NCI-H460 (cell line): ENCODE measurements at places on chromosomes 2 and 18. TPM values are rescaled to one million over a fixed set of nuclear protein-coding genes. Genes with fewer than 3 reads are reported as not detected.

- no peak for DNase-seq
Observed at GRCh38 chr2:46886268-46887027, 29.2 kb downstream of the MCFD2 start.

GRCh38 chr18:50306944-50307343 is 19.5 kb upstream of the CXXC1 start:
- no peak for DNase-seq

DNA sequence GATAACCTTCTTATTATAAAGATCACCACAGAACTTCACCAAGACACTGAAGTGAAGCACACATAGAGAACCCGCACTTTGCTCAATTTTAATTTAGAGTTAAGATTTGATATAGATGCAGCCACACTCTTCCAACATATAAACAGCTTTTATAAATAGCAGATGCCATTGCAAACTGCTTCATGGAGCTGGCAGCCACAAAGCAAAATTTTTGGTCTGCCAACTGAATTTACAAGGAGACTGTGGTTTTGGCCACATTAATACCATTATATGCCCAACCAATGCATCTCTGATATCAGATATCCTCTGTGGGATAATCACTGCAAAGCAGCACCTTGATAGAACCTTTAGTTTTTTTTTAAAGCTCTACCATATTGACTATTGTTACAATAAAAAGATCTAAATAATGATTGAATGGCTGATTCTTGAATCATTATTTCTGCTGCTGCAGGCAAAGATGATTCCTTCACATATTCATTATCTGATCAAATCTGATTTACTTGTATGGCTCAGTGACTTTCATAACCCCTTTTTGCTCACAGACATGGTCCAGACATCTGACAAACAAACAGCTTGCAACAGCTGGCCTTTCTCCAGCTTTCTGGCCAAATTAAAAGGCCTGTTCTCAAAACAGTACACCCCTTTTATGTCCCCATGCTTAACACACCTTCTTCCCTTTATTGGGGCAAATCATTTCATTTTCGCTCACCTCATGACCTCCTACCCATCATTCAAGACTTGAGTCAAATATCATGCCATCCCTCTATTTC is 88.4 kb downstream of the METTL4 start:
- DNase-seq, result no peak

DNA sequence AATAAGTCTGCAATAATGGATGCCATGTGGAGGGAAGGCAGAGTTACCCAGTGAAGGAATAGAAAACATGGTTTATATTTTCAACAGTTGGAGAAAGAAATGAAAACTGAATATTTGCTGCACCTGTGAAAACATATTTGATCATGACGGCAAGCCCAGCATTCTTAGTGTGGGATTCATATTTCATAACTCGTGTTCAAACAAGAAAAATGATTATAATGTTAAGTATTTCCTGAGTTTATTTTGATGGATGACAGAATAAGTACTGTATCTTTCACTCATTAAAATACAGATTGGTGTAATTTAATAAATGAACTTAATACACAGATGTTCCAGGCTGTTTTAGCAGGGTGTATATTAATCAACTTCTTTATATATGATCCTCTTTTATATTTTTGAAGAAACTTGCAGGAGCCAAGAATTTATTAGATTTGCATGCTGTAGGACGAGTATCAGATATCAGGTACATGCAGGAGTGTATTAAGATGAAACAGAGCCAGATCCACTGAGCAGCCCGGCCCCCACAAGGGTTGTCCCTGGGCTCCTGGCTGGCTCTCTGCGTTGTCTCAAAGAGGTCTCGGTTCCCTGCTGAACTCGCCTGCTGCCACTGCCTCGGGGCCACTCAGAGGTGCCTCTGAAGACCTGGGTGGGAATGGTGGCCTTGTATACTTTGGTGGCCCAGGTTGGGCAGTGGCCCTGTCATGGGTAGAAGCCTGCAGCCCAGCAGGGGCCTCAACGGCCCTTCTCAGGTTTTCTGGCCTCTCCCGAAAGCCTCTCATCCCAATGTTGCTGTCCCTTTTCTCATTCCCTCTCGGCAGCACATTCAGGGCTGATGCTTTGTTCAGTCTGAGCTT is 95.0 kb upstream of the LDAH start:
- DNase-seq, result no peak

- DNase-seq, result no peak
Observed at GRCh38 chr2:234025466-234025865, 25.0 kb upstream of the SPP2 start.

DNA sequence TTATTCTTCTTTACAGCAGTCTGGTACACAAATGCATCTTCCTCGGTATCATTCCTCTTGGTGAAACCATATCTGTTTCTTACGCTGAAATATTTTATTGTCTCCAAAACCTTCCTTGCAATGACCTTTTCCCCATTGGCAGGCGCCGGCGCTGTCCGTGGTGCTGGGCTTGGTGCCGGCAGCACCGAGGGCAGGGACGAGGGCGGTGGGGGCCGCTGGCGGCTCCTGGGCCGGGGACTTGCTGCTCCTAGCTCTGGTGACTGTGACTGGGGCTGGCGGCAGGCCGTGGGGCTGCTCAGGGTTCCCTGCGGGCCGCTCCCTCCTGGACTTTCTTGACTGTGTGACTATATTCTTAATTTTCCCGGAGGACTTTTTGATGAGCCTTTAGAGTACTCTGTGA is 72.5 kb downstream of the GPR39 start:
- DNase-seq, result no peak

Gene TMEM200C
- total RNA-seq, result 1.9 and 3.8 TPM in 2 replicates

- DNase-seq, result no peak
Observed at GRCh38 chr2:98416383-98417159, 28.1 kb upstream of the INPP4A start.

DNA sequence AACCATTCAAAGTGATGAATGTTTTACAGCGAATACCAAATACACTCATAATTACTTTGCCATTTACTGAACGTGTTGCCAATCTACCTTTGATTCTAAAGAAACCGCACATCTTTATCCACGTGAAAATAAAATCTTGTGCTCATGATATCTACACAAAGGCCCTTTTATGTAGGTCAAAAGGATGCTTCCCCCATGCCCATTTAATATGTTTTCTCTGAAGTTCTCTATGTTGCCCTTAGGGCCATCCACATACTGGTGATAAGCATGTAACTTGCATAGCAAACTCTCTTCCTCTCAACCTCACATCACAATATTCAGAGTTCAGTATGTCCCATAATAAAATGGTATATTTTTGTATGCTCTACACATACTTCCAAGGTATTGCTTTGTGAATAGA is 380.0 kb upstream of the FIGN start:
- no peak for DNase-seq

- DNase-seq, result no peak
Observed at GRCh38 chr18:55221622-55222021, 262.4 kb upstream of the CCDC68 start.

GRCh38 chr18:26458526-26459232 is 89.7 kb downstream of the KCTD1 start:
- no peak for DNase-seq

DNA sequence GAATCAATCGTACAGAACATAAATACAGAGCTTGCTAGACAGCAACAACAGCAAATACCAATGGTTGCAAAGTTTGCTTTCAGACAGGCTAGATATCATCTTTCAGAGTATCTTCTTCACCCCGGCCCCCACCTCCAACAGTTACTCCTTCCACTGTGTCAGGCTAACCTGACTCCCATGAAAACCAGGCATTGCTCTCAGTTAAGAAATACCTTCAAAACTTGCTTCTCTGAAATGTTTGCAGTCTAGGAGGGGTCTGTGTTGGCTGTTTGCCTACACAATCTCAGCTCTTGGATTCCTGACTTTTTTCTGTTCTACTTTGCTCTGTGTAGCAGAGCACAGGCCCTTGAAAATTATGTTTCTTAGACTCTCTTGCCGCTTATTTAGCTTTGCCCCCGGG is 599.5 kb upstream of the SYT4 start:
- DNase-seq, result no peak

Gene BOLL
- total RNA-seq, result not detected in 2 replicates

DNA sequence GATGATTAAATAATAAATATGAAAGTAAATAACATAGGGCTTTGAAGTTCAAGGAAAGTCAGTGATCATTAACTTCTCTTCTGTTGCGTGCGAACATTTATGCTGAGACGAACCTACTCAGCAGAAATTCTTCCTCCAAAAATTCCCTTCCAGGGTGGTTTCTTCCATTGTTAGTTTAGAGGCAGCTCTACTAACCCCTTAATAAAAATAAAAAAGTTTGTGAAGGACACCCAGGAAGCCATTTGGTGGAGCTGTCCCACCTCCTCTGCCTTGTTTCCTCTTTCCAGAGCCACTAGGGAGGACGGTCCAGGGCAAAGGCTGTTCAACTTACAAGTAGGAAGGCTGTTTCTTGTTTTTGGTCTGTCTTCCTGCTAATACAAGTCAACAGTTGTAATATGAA is 2.1 kb upstream of the SMAD2 start:
- no peak for DNase-seq

GRCh38 chr2:218540015-218540414 is 28.1 kb downstream of the USP37 start:
- no peak for DNase-seq

DNA sequence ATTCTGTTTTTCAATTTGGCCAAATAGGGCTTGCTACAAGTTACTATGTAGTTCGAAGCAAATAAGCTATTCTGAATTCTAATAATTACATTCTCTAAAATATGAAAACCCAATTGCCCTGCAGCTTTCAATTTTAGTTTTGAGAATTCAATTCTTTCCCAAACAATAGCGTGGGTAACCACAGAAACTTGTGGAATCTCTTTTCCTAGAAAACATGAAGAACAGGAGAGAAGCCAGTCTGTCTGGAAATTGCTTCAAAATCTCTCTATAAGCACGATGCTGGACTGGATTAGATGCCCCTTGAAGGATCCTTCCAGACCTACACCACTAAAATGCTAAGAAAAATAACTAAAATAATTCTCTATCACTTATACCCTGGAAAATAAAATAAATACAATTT is 115.0 kb downstream of the THADA start:
- DNase-seq, result no peak

DNA sequence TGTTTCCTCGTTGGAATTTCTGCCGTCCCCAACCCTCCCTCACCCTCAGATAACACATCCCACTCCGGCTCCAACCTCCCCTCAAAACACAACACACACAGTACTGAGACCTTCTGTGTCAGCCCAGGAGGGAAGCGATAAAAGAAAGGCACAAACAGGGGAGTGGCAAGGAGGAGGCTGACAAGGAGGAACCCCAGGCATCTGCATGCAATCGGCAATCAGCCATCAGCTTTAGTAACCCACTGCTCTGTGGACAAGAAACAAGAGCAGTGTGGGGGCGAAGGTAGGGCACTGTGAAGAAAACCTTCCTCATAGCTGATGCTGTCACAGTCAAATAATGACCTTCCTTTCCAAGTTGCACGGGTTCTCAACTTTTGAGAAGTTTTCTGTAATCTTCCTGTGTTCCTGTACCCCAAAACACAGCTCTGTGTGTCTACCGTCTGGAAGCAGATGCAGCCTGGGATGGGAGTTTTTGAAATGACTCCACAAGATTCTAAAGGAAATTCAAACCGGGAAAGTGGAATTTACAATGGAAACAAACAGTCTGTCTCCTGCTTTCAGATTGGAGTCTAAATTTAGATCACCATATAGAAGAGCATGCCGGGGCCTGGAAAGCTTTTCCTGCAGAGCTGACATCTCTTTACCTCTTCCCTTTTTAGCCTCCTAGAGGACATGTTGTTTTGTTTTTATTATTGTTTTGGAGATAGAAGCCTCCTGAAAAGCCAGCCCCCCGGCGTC is 16.4 kb upstream of the LPIN2 start:
- DNase-seq, result no peak

GRCh38 chr2:54457323-54458023 is 1.3 kb downstream of the SPTBN1 start:
- DNase-seq, result no peak

GRCh38 chr2:222355860-222356259 is 57.1 kb upstream of the PAX3 start:
- no peak for DNase-seq

Gene ABCG8
- not detected in 2 replicates for total RNA-seq

DNA sequence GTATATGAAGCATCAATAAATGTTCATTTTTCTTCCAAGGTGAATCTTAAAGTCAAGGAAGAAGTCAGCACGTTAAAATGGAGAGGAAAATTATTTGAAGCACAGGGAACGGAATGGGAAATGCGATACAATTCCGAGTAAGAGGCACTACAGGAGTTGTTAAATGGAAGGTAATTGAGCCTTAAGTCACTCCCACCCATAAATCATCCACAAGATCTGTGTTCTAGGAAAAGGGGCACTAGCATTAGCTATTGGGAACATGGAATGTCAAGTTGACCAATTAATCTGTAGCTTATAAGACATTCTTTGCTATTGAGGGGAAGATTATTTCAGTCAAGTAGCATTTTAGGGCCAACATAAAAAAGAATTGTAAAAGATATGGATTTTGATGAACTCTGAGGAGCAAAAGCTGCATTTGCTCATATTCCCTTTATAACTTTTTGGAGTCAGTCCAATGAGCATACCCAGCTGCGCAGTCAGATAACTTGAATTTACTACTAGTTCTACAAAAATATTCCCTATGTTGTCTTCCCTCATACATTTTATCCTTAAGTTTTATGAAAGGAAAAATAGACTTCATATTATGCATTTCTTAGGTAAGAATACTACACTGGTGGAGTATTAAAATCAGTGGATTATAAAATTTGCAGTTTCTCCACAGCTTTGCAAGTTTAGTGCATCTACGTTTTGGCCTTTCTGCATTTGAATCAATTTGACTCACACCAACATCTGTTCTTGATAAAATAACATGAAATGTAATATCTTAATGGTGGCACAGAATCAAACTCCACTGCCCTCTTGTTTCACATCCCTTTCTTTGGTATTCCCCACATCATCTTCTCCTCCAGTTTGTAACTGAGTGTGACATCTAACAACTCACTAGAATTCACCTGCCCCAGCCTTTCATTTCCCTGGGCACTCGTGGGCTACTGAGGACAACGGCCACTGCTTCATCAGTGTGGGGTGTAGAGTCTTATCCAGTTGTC is 95.6 kb downstream of the SP3 start:
- no peak for DNase-seq

DNA sequence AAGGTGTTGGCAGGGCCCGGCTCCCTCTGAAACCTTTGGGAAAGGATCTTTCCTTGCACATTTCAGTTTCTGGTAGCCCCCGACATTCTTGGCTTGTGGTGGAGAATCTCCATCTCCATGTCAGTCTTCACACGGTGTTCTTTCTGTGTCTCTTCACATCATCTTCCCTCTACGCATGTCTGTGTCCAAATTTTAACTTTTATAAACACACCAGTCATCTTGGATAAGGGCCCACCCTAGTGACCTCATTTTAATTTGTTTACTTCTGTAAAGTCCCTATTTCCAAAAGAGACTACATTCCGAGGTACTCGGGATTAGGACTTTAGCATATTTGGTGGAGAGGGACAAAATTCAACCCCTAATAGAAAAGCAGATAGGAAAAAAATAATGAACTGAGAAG is 138.4 kb downstream of the GALNT3 start:
- DNase-seq, result no peak

DNA sequence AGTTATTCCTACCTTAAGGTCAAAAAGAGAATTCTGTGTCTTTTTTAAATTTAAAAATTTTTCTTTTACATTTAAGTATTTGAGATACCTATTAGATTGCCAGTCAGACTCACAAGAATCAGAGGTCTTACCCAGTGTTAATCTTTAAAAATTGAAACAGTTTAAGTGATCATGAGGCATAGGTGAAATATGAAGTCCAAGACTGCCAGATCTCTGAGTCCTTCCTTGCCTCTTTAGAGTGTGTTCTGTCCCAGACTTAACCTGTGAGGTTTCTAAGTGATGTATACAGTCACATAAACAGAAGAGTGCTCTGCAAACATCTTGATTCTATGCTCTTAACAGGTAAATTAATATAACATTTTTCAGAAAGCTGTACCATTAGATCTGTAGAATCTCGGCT is 40.6 kb downstream of the ACTR3 start:
- no peak for DNase-seq
